ENCODE measurements at places on chromosomes 12 and 14. TPM values are rescaled to one million over a fixed set of nuclear protein-coding genes. Genes with fewer than 3 reads are reported as not detected.

The GPX2 gene
- polyA plus RNA-seq = not detected

The KRT82 gene
- polyA plus RNA-seq = not detected

The KLRC4 gene
- polyA plus RNA-seq = not detected

The CLEC4A gene
- 32.8 TPM for polyA plus RNA-seq

The LRRK2 gene
- 12.8 TPM for polyA plus RNA-seq

The TBX5 gene
- polyA plus RNA-seq = not detected

The NPFF gene
- polyA plus RNA-seq = not detected

- no peak for DNase-seq
- peaks cover 10% of the 10 kb centered on the region for H3K27me3 ChIP-seq
- H3K36me3 ChIP-seq = no peaks in the 10 kb centered on the region
- no peak overlapping the region for H3K4me3 ChIP-seq
- H3K27ac ChIP-seq = no peak overlapping the region
- no peaks in the 10 kb centered on the region for H3K4me1 ChIP-seq
Measured at GRCh38 chr14:22313172-22313801, 275.7 kb downstream of the DAD1 start.

DNA sequence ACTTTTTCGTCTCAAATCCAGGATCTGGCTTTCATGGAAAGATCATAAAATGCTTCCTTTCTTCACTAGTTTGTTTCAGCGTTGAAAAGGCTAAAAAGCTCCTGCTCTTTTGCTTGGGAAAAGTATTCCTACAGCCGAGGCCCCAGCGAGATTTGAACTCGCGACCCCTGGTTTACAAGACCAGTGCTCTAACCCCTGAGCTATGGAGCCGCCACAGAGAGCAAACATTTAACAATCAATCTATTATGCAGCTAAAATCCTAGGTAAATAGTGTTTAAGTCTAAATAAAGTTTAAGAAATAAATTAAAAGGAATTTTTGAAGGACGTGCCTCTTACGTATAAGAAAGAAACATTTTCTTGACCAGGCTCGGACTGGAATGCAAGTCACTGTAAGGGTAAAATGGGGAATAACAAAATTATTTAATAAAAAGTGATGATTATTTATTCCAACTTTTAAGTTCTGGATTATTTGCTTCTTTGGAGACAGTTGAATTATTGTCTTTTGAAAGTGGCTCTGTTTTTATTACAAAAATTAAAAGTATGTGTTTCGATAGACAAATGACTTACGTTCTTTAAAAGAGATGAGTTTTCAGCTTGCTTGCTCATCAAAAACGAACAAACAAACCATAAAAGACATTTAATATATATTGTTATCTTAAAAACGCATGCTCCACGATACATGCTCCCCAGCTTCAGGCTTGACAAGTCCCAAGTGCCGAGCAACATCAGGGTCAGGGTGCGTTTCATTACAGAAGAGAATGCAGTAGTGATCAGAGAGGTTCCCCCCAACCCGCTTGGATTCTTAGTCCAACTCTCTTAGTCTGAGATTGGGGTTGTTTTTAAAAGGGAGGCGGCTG is 10.2 kb downstream of the OR6S1 start:
- peaks cover 52% of the 10 kb centered on the region for H3K27me3 ChIP-seq
- DNase-seq = peak; percentile 42
- peak overlapping the region; percentile 49 for H3K27ac ChIP-seq
- H3K36me3 ChIP-seq = no peaks in the 10 kb centered on the region

GRCh38 chr14:85333313-85333712 is 196.6 kb upstream of the FLRT2 start:
- no peak for DNase-seq
- H3K4me1 ChIP-seq = no peaks in the 10 kb centered on the region
- H3K27me3 ChIP-seq = no peaks in the 10 kb centered on the region
- no peaks in the 10 kb centered on the region for H3K36me3 ChIP-seq
- H3K27ac ChIP-seq = no peak overlapping the region

- H3K4me1 ChIP-seq = peaks cover 25% of the 10 kb centered on the region
- H3K36me3 ChIP-seq = peaks cover 2% of the 10 kb centered on the region
- DNase-seq = peak; percentile 86
Measured at GRCh38 chr12:14613718-14614117, 46.0 kb upstream of the PLBD1 start.

DNA sequence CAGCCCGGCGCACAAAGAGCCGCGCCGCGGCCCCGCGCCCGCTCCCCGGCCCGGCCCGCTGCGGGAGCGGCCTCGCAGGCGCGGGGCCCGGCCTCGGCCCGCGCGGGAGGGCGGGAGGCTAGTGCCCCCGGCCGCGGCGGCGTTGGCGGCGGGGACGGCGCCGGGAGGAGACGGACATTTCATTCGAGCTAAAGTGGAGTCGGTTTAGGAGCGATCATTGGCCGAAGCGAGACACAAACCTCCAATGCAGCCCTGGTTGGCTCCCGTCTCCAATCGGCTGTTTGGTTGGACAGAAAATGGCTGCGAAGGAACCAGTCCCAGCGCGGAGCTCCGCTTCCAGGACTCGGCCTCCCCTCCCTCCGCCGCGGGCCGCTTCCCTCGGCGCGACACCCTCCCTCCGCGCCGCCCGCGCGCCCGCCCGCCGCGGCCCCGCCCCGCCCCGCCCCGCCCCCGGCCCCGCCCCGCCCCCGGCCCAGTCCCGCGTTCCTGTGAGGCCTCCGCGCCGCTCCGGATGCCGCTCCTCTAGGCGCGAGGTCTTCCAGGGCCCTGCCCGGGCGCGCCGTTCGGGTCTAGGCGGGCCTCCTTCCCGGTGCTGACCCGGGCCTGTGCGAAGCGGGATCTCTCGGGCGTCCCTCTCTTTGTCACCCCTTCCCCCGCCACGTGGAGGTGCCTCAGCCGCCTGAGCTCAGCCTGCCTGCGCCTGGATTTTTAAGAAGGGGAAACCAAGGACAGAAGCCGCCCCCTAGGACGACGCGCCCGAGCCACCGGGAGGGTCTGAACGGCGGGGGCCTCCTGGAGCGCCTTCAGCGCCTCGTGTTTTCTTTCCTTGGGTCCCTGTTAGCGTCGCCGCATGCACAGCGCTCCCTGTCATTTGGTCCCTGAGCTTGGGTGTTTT is at the start of gene NFYB:
NFYB (minus strand) TSS at position 309 of the 895 bp plus-strand sequence. CDS start 2,757 bp downstream, outside the sequence.
- H3K36me3 ChIP-seq = no peaks in the 10 kb centered on the region
- H3K4me3 ChIP-seq = peak within 1 kb of the TSS; percentile 94
- H3K4me1 ChIP-seq = peaks cover 7% of the 10 kb centered on the region
- no peaks in the 10 kb centered on the region for H3K27me3 ChIP-seq
- H3K27ac ChIP-seq = peak within 1 kb of the TSS; percentile 88
- DNase-seq = peak; percentile 94

GRCh38 chr12:46661110-46661845 is 164.5 kb downstream of the SLC38A4 start:
- peaks cover 20% of the 10 kb centered on the region for H3K4me1 ChIP-seq
- H3K27ac ChIP-seq = peak overlapping the region; percentile 71
- no peaks in the 10 kb centered on the region for H3K36me3 ChIP-seq
- no peaks in the 10 kb centered on the region for H3K27me3 ChIP-seq
- peak overlapping the region; percentile 55 for H3K4me3 ChIP-seq

DNA sequence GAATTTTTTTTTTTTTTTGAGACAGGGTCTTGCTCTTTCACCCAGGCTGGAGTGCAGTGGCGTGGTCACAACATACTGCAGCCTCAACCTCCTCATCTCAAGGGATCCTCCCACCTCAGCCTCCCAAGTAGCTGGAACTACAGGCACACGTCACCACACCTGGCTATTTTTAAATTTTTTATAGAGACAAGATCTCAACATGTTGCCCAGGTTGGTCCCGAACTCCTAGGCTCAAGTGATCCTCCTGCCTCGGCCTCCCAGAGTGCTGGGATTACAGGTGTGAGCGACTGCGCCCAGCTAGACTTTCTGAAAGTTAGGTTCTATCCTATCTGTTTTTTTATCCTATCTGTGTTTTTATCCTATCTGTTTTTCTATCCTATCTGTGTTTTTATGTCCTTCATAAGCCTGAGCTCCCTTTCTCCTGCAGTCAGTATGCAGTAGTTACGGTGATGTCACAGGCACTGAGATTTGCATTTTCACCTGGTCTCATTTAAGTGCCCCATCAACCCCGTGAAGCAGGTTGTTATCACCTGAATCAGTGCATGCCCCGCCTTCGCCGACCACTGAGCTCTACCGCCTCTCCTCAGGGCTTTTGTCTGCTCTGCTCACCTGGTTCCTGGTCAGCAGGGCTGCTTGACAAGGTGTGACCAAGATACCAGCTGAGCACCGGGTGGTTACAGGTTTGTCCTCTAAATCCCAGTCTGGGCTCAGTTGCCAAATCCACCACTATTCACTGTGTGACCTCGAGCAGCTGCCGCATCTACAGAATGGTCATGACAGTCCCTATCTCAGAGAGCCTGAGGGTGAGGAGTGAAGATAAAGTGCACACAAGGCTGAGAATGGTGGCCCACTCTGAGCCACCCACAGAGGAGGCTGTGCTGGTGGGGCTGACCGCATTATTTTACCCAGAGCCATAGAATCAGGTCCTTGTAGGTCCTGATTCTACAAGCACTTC is 33.1 kb downstream of the SYNDIG1L start:
- no peaks in the 10 kb centered on the region for H3K4me1 ChIP-seq
- DNase-seq = no peak
- H3K27me3 ChIP-seq = no peaks in the 10 kb centered on the region

- peaks cover 23% of the 10 kb centered on the region for H3K36me3 ChIP-seq
- DNase-seq = peak; percentile 3
- no peak overlapping the region for H3K4me3 ChIP-seq
- no peaks in the 10 kb centered on the region for H3K27me3 ChIP-seq
Measured at GRCh38 chr12:442235-442884, 17.4 kb upstream of the B4GALNT3 start.

DNA sequence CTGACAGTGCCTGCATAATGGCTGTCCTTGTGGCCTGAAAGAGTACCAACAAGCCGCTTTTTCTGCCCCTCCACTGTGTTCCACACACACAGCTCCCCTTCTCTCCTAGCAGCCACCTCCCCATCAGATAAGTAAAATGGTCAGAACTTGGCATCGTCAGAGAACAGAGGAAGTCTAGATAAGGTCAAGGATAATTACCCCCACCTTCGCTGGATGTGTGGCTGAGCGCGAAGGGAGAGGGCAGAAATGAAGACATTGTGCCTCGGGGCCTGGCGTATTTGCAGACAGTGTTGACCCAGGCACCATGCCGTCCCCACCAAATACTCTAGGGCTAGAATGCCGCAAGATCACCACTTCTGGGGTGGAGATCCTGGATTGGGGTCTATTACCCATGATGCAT is 30.6 kb downstream of the FBXO21 start:
- no peak overlapping the region for H3K4me3 ChIP-seq
- no peak overlapping the region for H3K27ac ChIP-seq
- peaks cover 37% of the 10 kb centered on the region for H3K36me3 ChIP-seq
- H3K4me1 ChIP-seq = peaks cover 3% of the 10 kb centered on the region
- no peaks in the 10 kb centered on the region for H3K27me3 ChIP-seq

DNA sequence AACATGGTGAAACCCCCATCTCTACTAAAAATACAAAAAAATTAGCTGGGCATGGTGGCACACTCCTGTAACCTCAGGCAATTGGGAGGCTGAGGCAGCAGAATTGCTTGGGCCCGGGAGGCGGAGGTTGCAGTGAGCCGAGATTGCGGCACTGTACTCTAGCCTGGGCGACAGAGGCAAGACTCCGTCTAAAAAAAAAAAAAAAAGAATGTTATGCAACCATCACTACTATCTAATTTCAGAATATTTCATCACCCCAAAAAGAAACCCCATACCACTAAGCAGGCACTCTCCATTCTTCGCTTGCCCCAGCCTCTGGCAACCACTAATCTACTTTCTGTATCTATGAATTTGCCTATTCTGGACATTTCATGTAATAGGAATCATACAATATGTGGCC is 68.8 kb upstream of the AMN start:
- H3K4me1 ChIP-seq = peaks cover 39% of the 10 kb centered on the region
- no peaks in the 10 kb centered on the region for H3K27me3 ChIP-seq
- H3K36me3 ChIP-seq = peaks cover 20% of the 10 kb centered on the region
- H3K4me3 ChIP-seq = no peak overlapping the region
- DNase-seq = no peak

GRCh38 chr12:86772696-86773095 is 516.5 kb upstream of the MGAT4C start:
- H3K36me3 ChIP-seq = no peaks in the 10 kb centered on the region
- no peak for DNase-seq
- H3K4me1 ChIP-seq = no peaks in the 10 kb centered on the region
- no peak overlapping the region for H3K27ac ChIP-seq

GRCh38 chr12:132661972-132662371 is 25.2 kb downstream of the POLE start:
- H3K4me1 ChIP-seq = peaks cover 7% of the 10 kb centered on the region
- DNase-seq = no peak
- no peak overlapping the region for H3K4me3 ChIP-seq
- H3K27ac ChIP-seq = no peak overlapping the region
- H3K27me3 ChIP-seq = no peaks in the 10 kb centered on the region

Data from naive B cell (primary cell).